ENCODE measurements at places on chromosomes 2 and 18. TPM values are rescaled to one million over a fixed set of nuclear protein-coding genes. Genes with fewer than 3 reads are reported as not detected.
A peak's percentile ranks its signal among the peaks of the same experiment; 100 is the strongest.

- H3K4me1 ChIP-seq = no peaks in the 10 kb centered on the region
- no peak overlapping the region for H3K27ac ChIP-seq
- H3K27me3 ChIP-seq = no peaks in the 10 kb centered on the region
- no peak for DNase-seq
- H3K36me3 ChIP-seq = no peaks in the 10 kb centered on the region
These were observed 117.2 kb upstream of the NCK2 start for GRCh38 chr2:105627534-105627933.

The MALL gene
- 32.8 TPM for total RNA-seq

The TCF23 gene
- 0.39 TPM for total RNA-seq

- H3K27ac ChIP-seq = no peak overlapping the region
- DNase-seq = no peak
- no peaks in the 10 kb centered on the region for H3K4me1 ChIP-seq
- H3K36me3 ChIP-seq = no peaks in the 10 kb centered on the region
- H3K4me3 ChIP-seq = no peak overlapping the region
These were observed 408.0 kb downstream of the LRATD1 start for GRCh38 chr2:15040429-15041084.

GRCh38 chr2:22885245-22885644, 499.7 kb upstream of the KLHL29 start:
- DNase-seq = no peak
- no peaks in the 10 kb centered on the region for H3K36me3 ChIP-seq
- no peak overlapping the region for H3K27ac ChIP-seq
- peaks cover 1% of the 10 kb centered on the region for H3K27me3 ChIP-seq
- no peak overlapping the region for H3K4me3 ChIP-seq
- no peaks in the 10 kb centered on the region for H3K4me1 ChIP-seq

DNA sequence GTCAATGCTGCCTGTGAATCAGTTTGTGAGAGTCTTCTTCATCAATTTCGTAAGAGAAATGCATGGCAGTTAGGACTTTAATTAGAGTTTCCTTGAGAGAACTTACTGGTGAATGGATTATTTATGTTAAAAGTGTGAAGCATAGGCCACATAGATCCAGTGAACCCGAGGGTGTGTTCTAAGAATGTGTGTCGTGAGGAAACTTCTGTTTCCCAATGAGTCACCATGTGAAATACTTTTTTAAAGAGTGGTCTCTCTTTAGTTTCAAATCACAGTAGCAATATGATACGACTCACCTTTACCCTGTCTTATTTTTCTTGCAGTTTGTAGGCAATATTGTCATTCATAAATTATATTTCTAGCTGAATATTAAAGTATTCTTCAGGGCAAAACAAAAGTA, 18.5 kb downstream of the THSD7B start:
- H3K4me1 ChIP-seq = no peaks in the 10 kb centered on the region
- H3K27ac ChIP-seq = no peak overlapping the region
- no peaks in the 10 kb centered on the region for H3K27me3 ChIP-seq
- H3K4me3 ChIP-seq = no peak overlapping the region

The GLB1L gene
- 2.9 TPM for total RNA-seq

- H3K36me3 ChIP-seq = no peaks in the 10 kb centered on the region
- no peak overlapping the region for H3K27ac ChIP-seq
- DNase-seq = no peak
- peaks cover 2% of the 10 kb centered on the region for H3K4me1 ChIP-seq
- no peaks in the 10 kb centered on the region for H3K27me3 ChIP-seq
These were observed 151.9 kb downstream of the FHOD3 start for GRCh38 chr18:36449451-36449850.

- H3K36me3 ChIP-seq = peaks cover 10% of the 10 kb centered on the region
- no peak overlapping the region for H3K4me3 ChIP-seq
- H3K27ac ChIP-seq = no peak overlapping the region
- H3K4me1 ChIP-seq = no peaks in the 10 kb centered on the region
These were observed 11.3 kb downstream of the NCL start for GRCh38 chr2:231452799-231453508.

DNA sequence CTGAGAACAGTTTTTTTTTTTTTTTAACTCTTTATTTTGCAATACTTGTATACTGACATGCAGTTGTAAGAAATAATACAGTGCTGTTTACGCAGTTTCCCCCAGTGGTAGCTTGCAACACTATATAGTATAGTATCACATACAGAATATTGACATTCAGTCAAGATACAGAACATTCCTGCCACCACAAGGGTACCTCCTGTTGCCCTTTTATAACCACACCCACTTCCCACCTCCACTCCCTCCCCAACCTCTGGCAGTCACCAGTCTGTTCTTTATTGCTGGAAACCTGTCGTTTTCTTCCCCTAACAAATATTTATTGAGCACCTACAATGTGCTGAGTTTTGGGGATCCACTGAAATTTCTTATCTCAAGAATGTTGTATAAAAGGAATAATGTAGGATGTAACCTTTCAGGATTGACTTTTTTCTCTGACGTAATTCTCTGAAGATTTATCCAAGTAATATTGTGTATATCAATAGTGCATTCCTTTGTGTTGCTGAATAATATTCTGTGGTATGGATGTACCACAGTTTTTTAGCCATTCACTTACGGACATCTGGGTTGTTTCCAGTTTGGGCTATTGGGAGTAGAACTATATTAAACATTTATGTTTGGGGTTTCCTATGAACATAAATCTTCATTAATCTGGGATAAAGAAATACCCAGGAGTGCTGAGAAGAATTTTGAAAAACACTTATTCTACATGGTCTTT, 51.4 kb upstream of the EML6 start:
- no peaks in the 10 kb centered on the region for H3K27me3 ChIP-seq
- DNase-seq = no peak
- H3K36me3 ChIP-seq = peaks cover 3% of the 10 kb centered on the region
- H3K4me1 ChIP-seq = no peaks in the 10 kb centered on the region
- H3K4me3 ChIP-seq = no peak overlapping the region
- no peak overlapping the region for H3K27ac ChIP-seq

DNA sequence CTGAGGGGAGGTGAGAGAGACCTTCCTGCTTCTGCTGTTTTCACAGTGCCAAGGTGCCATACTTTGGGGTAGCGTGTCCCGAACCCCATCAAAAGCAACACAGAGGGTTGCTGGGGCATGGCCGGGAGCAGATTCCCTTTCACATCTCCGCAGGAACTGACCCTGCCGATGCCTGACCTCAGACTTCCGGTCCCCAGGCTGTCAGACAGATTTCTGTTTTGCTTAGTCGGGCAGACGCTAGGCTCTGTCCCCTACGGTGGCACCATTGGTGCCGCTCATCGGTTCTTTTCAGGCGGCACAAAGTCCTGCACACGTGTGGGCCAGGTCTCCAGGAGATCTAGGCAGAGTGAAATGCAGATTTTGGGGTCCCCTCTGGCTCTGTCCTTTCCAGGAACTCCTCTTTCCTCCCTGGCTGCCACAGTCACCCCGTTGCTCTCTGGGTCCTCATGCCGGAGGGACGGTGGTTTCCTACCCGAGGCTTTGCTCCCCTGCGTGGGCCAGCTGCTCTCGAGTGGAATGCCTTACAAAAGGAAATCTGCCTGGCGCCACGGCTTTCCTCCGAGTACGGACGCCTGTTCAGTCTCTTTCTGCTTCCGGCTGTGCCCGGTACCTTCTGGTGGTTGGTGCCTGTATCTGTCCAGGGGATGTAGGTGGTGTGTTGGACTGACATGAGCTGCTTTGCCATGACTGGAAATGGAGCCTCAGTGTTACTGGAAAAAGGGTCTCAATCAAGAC, 39.3 kb downstream of the RTP5 start:
- H3K4me3 ChIP-seq = no peak overlapping the region
- no peaks in the 10 kb centered on the region for H3K36me3 ChIP-seq
- DNase-seq = no peak
- H3K4me1 ChIP-seq = no peaks in the 10 kb centered on the region
- H3K27me3 ChIP-seq = no peaks in the 10 kb centered on the region

GRCh38 chr2:241976296-241976695, 106.8 kb downstream of the RTP5 start:
- no peaks in the 10 kb centered on the region for H3K36me3 ChIP-seq
- no peaks in the 10 kb centered on the region for H3K4me1 ChIP-seq
- no peaks in the 10 kb centered on the region for H3K27me3 ChIP-seq
- no peak overlapping the region for H3K27ac ChIP-seq

The GULP1 gene
- 68.8 TPM for total RNA-seq

DNA sequence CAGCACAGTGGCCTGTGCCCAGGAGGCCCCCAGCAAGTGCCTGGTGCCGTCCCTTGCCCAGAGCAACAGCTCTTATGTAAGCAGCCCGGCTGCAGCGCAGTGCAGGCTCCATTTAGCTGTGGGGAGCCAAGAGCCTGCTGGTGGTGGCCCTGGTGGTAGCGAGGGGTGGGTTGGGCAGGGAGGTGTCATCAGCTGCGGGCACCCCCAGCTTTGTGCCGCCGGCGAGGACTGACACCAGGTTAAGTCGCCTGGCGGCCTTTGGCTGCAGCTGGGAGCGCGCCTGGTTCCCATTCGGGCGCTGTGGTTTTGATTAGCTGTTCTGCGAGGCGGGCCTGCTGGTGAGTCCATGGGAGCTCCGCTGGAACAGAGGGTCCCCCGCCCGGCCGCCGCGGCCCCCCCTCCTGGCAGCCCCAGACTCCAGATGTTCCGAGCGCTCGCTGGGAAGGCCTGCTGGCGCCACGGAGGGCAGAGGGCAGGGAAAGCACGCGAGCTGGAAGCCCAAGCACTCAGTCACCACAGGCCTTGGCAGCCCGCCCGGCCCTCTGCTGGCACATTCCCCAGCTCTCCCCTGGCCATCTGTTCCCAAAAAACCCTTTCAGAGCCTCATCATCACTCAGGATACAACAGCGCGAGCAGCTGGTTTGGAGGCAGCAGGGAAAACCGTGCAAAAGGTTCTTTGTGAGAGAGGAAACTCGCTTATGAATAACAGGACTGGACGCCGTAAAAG, 18.4 kb downstream of the ATOH8 start:
- peak overlapping the region; percentile 86 for H3K27ac ChIP-seq
- no peaks in the 10 kb centered on the region for H3K27me3 ChIP-seq
- no peak overlapping the region for H3K4me3 ChIP-seq
- no peaks in the 10 kb centered on the region for H3K36me3 ChIP-seq
- DNase-seq = peak; percentile 98
- H3K4me1 ChIP-seq = peaks cover 9% of the 10 kb centered on the region
